Breast epithelium (tissue), 4 donors: ENCODE measurements at places on chromosomes 6 and 20. TPM values are rescaled to one million over a fixed set of nuclear protein-coding genes. Genes with fewer than 3 reads are reported as not detected.

Gene CAPN11
- total RNA-seq = 1.1 TPM

Gene THBD
- 44.2 TPM for total RNA-seq

Gene TMEM170B
- total RNA-seq = 15.2 TPM

Gene ULBP3
- 0.73 TPM for total RNA-seq

Gene CGAS
- 3.7 TPM for total RNA-seq

Gene MICB
- 2.9 TPM for total RNA-seq

Gene CHMP4B
- total RNA-seq = 106 TPM

Gene KHDRBS2
- total RNA-seq = not detected

Gene CRIP3
- total RNA-seq = 2.1 TPM

GRCh38 chr6:83556871-83557270 is 44.5 kb downstream of the PRSS35 start:
- DNase-seq = no peak

DNA sequence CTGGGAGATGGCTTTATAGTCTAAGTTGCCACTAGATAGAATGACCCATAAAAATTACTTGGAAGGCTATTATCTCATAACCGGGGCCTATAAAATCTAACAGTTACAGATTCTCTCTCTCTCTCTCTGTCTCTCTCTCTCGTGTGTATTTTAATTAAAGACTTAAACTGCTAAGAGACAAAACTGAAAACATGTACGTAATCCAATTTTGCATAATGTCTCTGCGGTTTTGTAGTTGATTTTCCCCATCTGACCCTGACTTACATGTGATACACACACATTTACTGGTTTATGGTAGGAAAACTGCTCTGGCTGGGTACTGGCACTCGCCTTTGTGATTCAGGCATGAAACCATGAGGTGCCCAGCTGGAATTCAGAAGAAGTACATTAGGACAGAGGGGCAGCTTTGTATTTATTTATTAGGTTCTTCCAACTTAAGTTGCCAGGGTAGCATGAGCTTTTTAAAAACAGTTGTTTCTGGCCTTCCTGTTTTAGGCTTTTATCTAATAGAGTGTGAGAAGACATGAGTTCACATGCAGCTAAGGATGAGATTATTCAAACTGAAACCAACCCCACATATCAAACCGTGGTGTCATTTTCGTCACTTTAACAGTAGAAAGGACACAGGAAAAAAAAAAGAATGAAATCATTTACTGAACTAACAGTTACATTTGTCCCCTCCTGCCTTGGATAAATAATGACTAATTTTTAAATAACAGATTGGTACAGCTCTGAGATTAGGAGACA is 182.5 kb downstream of the GMPR start:
- DNase-seq = no peak

- no peak for DNase-seq
Observed at GRCh38 chr6:24642061-24642460, 3.9 kb downstream of the KIAA0319 start.

- DNase-seq = no peak
Observed at GRCh38 chr6:19035461-19036195, 648.5 kb downstream of the RNF144B start.

GRCh38 chr6:144170044-144170443 is 19.7 kb downstream of the STX11 start:
- no peak for DNase-seq

GRCh38 chr20:3115190-3116107 is 30.9 kb upstream of the AVP start:
- DNase-seq = no peak

DNA sequence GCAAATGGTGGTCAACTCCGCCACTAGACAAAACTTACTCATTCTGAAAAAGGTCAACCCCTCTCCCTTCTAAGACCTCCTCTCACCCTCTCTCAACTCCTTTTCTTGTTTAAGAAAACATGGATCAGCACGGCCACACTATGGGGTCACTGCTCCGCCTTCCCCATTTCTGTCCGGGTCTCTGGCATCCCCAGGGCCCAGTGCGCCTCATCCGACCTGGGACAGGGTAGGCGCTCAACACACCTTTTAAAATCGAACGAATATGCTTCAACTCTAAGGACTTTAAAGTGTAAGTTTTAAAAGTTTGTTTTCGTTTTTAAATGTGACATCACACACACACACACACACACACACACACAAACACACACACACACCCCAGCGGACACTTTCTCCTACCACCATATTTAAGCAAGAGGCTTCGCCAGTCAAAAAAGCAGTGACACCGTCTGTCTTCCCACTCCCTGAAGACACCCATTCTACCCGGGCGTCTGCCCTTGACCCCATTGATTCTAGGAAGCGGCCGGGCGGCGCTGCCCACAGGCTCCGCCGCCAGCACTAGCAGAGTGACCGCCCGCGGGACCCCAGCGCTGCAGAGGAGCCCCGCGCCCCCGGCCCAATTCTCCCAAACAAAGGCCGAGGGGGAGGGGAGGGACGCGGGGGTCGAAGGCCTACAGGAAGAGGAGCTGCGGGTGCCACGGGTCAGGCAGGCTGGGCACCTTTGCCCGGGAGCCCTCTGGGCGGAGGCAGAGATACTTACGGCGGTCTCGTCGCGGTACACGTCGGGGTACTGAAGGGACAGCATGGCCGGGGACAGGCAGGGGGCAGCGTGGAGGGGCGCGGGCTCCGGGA is 568 bp downstream of the PREP start:
- no peak for DNase-seq

DNA sequence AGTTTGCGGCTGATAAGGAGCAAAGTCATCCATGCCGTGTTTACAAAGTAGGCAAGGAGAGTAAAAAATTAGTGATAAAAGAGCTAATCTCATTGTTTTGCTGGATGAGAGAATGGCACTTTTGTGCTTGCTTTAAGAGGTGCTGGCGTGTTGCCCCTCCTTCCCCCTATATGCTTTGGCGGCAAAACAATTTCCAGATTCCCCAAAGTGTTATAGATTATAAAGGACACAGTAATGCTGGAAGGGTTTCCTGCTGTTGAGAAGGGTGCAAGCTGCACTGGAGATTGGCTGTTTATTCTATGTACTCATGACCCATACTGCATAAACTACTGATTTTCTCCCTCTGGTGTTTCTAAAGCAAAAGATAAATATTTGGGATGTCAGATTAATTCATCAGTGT is 338.9 kb upstream of the MAP3K7 start:
- no peak for DNase-seq

DNA sequence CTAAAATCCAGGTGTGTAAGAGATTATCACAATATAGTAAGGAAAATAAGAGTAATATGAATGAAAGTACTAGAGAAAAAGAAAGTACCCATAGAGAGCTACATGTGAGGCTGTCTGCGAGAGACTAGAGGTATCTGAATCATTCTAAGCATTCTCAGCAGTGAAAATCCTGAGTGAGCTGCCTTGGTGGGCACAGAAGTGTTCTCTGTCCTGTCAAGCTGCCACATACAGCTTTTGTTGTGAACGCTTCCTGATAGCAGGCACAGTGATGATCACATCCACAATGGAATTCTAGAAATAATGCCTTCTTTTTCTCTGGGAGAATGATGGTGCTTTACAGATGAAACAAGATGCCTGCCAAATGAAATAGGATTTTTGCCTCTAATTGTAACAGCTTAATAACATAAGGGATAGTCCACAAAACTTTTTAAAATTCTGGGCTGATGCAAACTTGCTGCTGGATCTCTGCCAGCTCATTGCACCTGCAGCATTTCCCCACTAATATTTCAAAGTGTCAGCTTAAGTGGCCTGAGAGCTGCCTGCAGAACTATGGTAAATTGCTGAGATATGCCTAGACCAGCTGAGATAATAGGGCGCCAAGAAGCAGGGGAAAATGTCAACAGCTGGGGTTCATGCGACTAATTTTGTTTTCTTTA is 620.5 kb downstream of the DOK5 start:
- no peak for DNase-seq

- DNase-seq = no peak
Observed at GRCh38 chr6:163460307-163460782, 45.8 kb downstream of the QKI start.

- DNase-seq = no peak
Observed at GRCh38 chr20:16445482-16445881, 127.8 kb downstream of the KIF16B start.
